Heart right ventricle (tissue), 16 donors: ENCODE measurements at places on chromosomes 4 and X. TPM values are rescaled to one million over a fixed set of nuclear protein-coding genes. Genes with fewer than 3 reads are reported as not detected.

XK gene
- 9.4 TPM for total RNA-seq

DNA sequence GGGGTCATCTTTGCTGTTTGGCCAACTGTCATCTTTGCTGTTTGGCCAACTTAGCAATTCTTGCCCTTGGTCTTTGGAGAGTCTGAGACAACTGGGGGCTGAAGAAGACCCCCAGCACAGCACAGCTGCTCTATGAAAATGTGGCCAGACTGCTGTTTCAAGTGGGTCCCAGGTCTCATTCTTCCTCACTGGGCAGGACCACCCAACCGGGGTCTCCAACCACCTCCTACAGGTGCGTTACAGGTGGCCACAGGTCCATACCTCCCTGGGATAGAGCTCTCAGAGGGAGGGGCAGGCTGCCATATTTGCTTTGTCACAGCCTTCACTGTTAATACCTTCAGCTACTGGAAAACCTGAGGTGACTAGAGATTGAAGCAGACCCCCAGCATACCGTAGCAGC, 82.1 kb upstream of the TCEAL2 start:
- DNase-seq: no peak

DNA sequence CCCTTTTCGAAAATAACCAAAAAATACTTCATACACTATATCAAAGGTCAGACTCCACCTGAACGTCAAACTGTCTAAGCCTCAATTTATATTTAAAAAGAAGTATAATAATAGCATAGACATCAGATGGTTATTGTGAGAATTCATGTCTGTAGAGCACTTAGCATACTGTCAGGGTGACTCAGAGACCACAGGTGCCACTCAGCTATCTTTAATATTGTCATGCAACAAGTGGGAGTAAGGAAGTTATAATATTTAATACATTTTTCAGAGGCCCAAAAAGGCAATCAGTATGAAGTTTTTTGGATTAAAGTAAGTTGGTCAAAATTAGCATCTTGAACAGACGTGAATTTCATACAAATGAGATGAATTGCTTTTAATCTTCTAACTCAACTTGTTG, 93.3 kb downstream of the PHOX2B start:
- DNase-seq: no peak

DNA sequence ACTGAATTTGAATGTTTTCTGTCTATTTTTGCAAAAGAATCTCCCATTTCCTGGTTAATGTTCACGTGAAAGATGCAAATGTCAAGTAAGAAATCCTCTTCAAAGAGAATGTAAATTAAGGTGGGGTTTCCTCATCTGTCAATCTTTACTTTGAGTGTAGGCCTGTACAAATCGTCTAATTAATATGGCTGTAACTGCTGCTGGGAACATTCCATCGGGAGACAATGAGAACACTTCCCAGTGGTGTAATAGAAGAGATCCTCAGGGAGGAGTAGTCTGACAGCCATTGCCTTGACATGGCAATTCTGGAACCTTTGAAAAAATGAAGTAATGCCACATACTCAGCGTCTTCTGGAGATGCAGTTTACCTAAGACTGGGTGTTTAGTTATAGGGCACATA, 3.7 kb downstream of the EREG start:
- DNase-seq: no peak

- peak; percentile 84 for DNase-seq
These were observed at the start of gene RTL5 for GRCh38 chrX:72131317-72132294. Gene RTL5 (minus strand): TSS chrX:72131915.

DNA sequence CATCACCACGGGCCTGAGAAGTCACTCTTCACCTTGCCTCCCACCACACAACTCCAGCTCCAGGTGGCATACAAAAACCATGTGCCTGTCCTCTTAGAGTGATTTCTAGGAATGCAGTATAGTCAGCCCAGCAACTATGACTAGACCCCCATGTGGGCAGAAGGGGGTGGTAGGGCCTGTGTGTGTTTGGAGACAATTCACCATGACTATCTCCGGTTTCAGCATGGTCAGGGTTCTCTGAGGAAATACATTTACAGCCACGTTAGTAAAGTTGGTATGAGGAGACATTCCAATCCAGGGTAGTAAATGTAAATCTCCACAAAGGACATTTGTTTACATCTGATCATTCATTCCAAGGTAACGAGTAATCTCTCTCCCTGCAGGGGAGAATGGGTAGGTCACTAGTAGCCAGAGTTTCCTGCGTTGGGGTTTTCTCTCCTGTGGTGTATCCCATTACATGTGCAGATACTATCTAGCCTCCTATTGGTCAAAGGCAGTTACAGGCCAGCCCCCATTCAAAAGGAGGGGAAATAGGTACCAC, 4.2 kb upstream of the MTMR1 start:
- DNase-seq: no peak

DNA sequence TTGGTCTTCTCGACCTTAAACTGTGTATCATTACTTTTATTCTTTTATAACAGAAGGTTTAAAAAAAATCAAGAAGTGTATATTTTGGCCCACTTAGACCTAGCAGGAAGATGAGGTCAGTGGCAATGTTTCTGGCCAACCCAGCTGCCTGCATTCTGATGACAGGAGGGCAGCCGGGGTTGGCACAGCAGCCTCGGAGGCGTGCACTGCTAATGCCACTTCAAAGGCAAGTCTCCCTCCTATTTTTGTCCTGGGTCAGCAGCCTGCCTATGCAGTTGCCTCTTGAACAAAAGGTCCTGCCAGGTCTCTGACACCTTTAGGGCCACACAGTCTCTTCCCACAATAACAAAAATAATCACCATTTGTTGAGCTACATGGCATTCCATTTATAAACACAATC, 89.4 kb upstream of the MYOZ2 start:
- DNase-seq: peak; percentile 84

- DNase-seq: no peak
These were observed 12.4 kb upstream of the FRYL start for GRCh38 chr4:48792348-48793006.

DNA sequence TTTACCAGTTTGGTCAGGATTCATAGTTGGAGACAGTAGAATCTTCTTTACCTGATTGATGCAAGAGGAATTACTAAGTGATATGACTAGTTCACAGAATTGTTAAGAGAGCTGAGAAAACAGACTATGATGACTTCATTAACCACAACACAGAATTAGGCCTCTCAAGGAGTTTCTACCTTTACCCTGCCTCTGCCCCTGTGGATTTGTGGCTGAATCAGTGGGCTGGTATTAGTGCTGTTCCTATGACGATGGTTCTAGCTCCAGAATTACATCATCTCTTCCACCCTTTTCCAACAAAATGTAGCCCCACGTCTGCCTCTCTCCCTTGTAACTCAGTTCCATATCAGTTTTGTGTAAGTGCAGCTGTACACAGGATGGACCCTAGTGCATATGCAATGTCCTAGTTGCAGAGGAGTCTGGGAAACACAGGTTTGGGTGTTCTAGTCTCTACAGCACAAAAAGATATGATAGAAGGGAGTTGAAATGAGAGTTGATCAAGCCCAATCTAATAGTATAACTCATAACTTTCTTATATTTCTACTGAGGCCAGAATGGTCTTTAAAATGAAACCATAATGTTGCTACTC, 99.3 kb downstream of the ANXA5 start:
- no peak for DNase-seq

DNA sequence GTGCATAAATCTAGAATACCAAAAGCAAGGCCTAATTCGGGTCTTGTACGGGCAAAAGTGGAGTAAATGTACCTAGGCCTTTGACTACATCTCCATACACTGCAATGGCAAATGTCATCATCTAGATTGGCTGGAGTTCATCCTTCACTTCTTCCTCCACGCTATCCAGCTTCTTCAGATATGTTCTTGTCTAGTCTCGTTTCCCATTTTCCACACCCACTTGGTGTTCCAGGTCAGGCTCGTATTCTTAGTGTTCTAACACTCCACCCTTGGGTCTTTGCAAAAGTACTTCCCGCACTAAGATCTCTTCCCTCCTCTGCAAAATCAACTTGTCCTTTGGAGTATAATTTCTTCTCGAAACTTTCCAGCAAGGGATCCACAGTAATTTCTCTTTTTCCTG, 1.4 kb downstream of the COQ2 start:
- DNase-seq: no peak

GRCh38 chr4:6224735-6225134, 24.4 kb upstream of the JAKMIP1 start:
- DNase-seq: no peak

BLOC1S4 gene
- total RNA-seq: 10.2 TPM

- no peak for DNase-seq
These were observed 77.1 kb downstream of the CNOT6L start for GRCh38 chr4:77742054-77742453.

DNA sequence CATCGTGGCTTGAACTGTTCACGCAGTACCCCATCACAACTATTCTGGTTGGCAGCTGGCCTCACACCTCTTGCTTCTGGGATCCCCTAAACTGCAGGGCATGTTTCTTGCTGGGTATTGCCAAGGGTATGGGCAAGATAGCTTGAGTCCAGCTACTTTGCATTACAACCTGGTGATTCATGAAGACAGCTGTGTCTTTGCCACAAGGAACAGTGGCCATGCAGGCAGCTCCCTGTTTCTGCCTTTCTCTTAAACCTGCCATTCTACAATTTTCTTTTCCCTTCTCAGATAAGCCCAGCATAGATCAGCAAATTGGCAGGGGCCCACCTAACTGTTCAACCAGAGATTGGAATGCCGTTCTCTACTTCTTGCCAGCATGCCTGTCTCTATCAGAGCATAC, 42.8 kb downstream of the TENM3 start:
- no peak for DNase-seq

DNA sequence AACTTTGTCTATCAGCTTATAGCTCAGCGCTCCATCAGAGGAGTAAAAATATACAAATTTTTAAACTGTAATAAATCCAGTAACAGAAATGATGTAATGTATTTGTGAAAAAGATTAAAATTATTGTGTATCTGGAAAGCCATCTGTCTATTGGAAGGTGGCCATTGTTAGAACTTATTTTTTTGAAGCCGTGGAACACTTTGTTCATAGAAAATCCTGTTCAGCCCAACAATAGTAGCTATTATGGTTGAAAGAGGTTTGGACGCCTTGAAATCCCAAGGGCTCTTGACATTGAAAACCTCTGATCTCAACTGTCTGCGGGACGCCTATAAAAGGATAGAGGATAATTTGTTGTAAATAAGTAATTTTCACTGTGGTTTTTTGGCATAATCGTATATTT, 98.3 kb downstream of the RAPGEF2 start:
- no peak for DNase-seq

- DNase-seq: peak; percentile 16
These were observed 1.2 kb downstream of the PROM1 start for GRCh38 chr4:16082426-16083240.

PLS3 gene
- 37.6 TPM for total RNA-seq

- peak; percentile 35 for DNase-seq
These were observed 215.3 kb upstream of the CTSO start for GRCh38 chr4:156169011-156169410.

DNA sequence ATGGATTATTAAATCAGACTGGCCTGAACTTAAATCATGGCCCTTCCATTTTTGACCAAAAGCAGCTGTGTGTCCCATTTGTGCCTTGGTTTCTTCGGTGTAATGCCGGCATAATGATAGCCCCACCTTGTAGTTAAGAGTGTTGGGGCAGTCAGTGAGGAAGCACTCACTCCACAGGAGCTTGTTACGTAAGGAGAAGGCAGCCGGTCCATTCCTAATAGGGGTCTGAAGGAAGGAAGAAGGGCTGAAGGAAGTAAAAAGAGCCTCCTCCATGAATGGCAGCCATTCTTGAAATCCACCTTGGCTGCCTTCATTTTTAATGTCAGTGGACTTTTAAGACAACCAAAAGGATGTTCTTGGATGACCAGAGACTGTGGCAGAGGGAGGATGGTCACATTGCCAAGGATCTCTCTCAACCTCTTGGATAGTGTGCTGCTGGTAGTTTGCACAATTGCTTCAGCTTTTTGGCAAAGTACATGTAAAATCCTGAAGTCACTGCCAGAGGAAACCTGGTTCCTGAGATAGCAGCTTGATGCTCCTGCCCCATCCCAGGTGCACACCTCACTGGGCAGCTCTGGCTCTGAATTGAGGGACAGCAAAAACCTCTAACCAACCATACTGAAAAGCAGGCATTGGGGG, 113.5 kb downstream of the PTTG2 start:
- DNase-seq: no peak

DNA sequence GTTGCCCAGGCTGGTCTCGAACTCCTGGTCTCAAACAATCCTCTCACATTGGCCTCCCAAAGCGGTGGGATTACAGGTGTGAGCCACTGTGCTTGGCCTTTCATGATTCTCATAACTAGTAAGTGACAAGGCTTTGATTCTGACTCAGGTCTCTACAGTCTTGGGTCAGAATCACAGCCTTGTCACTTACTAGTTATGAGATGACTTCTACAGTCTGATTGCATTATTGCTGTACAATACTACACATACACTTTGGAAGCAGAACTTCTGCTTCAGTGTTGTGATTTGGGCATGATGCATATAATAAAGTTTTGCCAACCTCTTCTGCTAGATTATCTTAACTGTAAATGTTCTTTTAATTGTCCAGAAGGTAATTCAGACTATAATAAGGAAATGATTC, 123.3 kb downstream of the KDM6A start:
- DNase-seq: no peak

- DNase-seq: no peak
These were observed 41.0 kb downstream of the AMELX start for GRCh38 chrX:11334165-11334564.

GPC4 gene
- 7.2 TPM for total RNA-seq

- DNase-seq: no peak
These were observed 170.4 kb upstream of the BCOR start for GRCh38 chrX:40268188-40268520.

DNA sequence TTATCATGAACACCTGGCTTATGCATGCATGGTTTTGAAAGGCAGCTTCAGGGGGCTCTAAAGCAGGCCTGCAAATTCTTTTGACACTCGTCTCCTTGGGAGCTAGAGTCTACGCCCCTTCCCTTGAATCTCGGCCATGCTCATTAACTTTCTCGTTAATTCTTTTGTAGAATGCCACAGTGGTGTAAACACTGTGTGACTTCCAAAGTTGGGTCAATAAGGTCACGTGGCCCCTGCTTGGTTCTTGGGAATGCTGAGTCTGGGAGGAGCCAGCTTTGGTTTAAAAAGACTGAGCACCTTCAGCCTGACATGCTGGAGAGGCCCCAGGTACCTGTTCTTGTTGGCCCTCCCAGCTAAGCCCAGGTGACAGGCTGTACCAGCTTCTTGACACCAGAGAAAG, 228.4 kb downstream of the DHRSX start:
- DNase-seq: no peak

DNA sequence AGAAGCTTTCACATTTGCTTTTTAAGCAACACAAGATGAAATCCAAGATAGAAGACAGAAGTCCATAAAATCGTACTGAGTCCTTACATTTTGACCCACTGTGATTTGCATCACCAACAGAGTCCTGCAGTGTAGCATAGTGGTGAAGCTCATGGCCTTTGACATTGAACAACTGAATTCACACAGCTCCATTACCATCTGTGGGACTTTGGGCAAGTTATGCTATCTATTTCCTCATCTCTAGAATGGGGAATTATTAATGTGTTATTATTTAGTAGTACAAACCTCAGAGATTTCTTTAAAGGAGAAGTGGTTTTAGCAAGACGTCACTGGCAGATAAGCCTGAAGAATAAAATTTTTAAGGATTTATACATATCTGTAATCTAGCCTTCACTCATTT, 10.7 kb downstream of the GPRIN3 start:
- no peak for DNase-seq
